Stimulated activated CD8-positive, alpha-beta memory T cell treated with anti-CD3 and anti-CD28 coated beads, Interleukin-7, amount 100 ng/mL, for 1 hour (primary cell): ENCODE measurements at places on chromosomes 12 and 14.

GRCh38 chr12:57632073-57632957 is 686 bp downstream of the B4GALNT1 start:
- no peak for DNase-seq

DNA sequence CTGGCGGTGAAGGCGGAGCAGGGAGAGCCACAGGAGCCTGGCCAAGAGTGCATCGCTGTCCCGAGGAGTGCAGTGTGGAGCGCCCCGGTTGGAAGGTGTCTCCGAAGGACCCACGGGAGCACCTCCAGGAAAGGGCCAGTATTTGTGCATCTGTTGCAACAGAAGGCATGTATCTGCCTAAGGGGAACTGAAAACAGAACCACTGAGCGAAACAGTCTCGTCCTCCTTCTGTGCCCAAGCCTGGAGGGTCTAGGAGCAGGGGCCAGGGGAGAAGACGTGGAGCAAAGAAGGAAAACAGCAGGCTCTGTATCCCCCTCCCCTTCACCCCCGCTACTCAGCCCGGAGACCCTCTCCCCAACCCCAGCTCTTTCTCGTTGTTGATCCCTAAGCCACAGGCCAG is 5.3 kb upstream of the LRRC10 start:
- DNase-seq: no peak

GRCh38 chr12:81888961-81889360 is 129.8 kb upstream of the PPFIA2 start:
- no peak for DNase-seq

GRCh38 chr12:113673458-113674238 is 202.0 kb upstream of the LHX5 start:
- no peak for DNase-seq

DNA sequence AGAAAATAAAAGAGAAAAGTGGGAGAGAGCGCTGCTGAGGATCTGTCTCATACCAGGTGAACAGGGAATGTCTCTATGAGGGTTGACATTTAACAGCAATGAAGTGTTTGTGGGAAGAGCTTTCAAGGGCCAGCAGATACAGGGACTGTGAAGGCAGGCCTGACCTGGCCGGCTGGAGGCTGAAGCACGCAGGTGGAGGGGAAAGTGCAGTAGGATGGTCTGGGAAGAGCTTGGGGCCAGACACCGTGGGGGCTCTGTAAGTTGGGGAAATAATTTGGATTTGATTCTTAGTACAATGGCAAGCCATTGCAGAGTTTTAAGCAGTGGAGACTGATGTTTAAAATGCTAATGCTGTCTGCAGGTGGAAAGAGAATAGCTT is 23.8 kb upstream of the DHRS2 start:
- no peak for DNase-seq

GRCh38 chr14:36591482-36591881 is 9.1 kb upstream of the NKX2-8 start:
- no peak for DNase-seq

GRCh38 chr14:99263564-99264330 is 8.2 kb downstream of the BCL11B start:
- no peak for DNase-seq

GRCh38 chr12:39368096-39368495 is 74.8 kb downstream of the KIF21A start:
- no peak for DNase-seq

GRCh38 chr14:85280074-85280473 is 249.9 kb upstream of the FLRT2 start:
- no peak for DNase-seq

DNA sequence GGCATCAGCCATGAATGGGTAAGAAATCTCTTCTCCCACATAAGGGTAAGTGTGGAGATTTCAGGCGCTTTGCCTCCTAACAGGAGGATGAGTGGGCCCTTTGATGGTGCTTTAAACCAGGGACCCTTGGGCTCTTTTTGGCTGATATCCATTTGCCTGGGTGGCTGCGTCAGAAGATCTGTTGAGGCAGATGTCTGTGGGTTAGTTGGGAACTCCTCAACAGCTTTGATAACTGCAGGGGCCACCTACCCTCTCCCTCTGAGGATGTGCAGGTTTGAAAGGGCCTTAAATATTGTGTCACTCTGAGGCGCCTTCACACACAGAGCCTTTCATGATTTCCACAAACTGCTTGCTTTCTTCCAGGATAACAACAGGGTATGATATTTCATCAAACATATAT is 210.7 kb downstream of the PPM1H start:
- no peak for DNase-seq

DNA sequence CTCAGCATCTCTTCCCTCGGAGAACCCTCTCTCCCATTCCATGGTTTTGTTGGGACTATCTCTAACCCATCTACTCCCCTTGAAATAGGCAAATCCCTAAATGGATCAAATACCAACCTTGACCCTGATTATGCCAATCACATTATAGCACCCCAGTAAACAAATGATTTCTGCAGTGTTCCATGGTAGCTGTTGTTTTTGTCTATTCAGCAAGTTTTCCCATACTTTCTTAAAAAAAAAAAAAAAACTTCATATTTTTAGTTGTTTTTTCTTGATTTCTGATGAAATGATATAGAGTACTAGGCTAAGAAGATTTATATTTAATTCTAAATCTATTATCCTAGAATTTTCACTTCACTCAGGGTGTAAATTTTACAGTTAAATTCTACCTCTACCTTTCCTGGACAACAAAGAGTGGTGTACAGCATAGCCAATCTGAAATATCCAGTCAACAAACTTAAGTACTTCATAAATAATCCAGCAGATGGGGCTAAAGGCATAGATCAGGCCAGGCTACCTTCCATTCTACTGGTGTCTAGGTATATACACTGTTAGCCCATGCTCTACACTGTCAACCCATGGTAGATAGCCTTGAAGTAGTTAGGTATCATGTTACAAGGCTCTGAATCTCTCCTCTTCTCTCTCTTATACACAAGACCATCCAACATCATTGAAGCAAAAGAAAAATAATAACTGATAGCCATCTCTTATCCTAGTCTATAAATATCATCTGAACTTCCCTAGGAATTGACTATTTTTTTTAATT is 82.2 kb downstream of the PLEKHG7 start:
- DNase-seq: no peak

- DNase-seq: no peak
These were observed 197.4 kb upstream of the GARIN6 start for GRCh38 chr12:99450036-99450630.

GRCh38 chr14:104249706-104250105 is 111.3 kb downstream of the KIF26A start:
- no peak for DNase-seq

DNA sequence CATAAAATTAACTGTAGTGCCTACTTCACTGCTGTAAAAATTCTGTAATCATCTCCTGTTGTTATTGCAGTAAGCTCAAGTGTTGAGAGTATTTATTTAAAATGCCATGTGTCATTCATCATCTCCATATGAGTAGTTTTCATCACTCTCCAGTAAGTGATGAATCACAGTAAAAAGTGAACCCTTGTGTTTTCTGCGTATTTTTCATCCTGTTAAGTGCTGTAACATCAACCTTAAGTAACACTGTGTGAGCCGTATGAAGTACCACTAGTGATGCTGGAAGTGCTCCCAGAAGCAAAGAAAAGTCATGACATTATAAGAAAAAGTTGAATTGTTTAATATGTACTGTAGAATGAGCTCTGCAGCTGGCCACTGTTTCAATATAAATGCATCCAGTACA is 55.4 kb downstream of the SLCO1B3 start:
- no peak for DNase-seq

GRCh38 chr12:116282371-116283286 is 5.1 kb upstream of the MED13L start:
- no peak for DNase-seq

DNA sequence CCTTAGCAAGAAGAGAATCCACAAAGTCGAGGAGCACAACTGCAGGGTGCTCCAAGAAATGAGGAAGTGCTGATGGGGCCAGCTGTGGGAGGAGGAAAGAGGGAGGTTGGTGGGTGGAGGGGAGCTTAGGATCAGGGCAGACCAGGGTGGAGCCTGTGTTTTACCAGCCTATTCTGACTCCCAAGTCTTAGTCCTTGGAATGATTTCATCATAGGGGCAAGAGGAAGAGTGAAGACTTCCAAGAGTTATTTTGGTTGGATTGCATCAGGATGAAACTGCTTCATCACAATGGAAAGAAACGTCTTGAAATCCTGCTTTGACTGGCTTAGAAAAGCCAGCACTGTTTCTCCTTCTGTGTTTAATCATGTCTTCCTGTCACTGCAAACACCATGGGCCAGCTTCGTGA is 194.0 kb downstream of the DPF3 start:
- DNase-seq: no peak

GRCh38 chr12:80761838-80762237 is 45.1 kb downstream of the MYF5 start:
- DNase-seq: no peak
